Fibroblast of skin of back (primary cell): ENCODE measurements at places on chromosomes 3 and 15.
A peak's percentile ranks its signal among the peaks of the same experiment; 100 is the strongest.

GRCh38 chr3:53552730-53553129 is 58.3 kb downstream of the CACNA1D start:
- DNase-seq, result no peak

- DNase-seq, result peak; percentile 66
Observed at GRCh38 chr3:20040548-20041196, 426 bp downstream of the KAT2B start.

- peak; percentile 44 for DNase-seq
Observed at GRCh38 chr3:153145454-153145853, 16.6 kb upstream of the RAP2B start.

DNA sequence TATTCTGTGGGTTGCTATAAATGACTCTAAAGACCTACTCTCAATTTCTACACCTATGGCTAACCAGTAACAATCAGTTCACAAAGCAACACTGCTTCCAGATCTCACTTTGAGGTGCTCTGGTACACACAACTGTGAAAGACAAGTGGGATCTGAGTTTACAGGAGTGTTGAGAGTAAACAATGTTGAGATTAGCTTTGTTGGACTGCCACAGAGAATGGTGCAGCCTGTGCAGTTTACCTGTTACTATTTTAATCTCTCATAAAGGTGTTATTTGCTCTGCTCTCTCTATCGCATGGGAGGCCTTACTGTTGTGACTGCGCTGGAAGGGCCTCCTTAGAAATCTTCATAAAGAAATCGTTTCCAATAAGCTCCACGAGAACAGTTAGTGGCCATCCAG is 112.0 kb downstream of the SOX2 start:
- no peak for DNase-seq

- DNase-seq, result peak; percentile 88
Observed at GRCh38 chr15:74396445-74397238, 29.2 kb upstream of the CYP11A1 start.

- no peak for DNase-seq
Observed at GRCh38 chr15:99343881-99344551, 92.7 kb downstream of the LRRC28 start.

GRCh38 chr15:87609474-87609873 is 647.1 kb downstream of the NTRK3 start:
- DNase-seq, result peak; percentile 86

- no peak for DNase-seq
Observed at GRCh38 chr3:44989636-44990373, 13.8 kb downstream of the EXOSC7 start.

DNA sequence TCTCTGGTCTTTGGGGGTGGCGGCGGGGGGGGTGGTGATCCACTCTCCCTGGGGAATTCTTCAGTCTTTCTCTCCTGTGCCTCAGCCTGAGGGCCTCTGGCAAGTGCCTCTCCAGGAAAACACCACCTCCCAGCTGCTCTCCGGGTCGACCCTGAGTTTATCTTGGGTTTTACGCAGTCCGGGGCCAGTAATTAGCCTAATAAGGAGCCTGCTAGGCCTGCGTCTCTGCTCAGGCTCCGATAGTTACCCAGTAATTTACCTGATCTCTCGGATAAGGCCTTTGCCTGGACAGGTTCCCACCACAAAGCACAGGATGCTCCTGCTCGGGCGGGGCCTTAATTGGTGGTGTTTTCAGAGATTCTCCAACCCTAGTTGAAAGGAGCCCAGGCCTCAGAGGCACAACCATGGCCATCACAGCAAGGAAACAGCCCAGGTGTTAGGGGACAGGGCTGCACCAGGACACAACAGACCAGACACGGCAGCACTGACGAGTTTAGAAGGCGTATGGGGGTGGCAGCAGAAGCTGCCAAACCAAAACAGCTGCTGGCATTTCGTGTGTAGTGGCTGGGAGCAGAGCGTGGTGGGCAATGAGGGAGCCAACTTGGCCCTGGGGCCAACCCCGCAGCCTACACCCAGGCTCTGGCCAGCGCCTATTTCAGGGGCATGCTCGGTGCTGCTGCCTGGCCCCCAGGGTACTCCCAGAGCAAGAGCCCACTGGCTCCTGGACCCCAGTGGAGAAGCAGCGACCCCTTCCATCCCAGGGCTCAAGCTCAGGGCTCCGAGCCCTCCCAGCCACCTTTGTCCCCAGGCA is 71.4 kb downstream of the KLF13 start:
- DNase-seq, result no peak

DNA sequence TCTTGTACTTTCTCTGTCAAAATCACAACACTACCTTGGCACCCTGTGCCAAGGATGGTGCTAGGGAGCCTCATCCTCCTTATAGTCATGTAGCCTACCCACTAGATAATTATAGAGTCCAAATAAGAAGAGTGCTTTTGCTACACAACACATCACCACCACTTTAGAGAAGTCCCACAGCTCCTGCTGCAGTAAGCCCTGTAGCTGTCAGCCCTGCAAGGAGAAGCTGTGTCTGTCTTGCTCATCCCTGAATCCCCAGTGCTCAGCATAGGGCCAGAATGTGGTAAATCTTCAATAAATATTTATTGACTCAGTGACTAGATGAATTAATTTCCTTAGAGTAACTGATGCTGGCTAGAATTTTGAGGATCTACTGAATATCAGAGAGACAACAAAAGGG is 190.8 kb downstream of the ZNF621 start:
- no peak for DNase-seq

GRCh38 chr15:23073890-23074646 is 34.7 kb upstream of the TUBGCP5 start:
- no peak for DNase-seq

GRCh38 chr3:182389071-182389815 is 404.1 kb upstream of the ATP11B start:
- no peak for DNase-seq

DNA sequence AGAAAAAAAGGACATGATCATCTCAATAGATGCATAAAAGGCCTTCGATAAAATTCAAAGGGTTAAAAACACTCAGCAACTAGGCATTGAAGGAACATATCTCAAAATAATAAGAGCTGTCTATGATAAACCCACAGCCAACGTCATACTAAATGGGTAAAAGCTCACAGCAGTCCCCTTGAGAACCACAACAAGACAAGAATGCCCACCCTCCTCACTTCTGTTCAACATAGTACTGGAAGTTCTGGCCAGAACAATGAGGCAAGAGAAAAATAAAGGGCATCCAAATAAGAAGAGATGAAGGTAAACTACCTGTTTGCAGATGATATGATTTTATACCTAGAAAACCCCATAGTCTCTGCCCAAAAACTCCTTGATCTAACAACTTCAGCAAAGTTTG is 619.7 kb upstream of the LMCD1 start:
- no peak for DNase-seq

DNA sequence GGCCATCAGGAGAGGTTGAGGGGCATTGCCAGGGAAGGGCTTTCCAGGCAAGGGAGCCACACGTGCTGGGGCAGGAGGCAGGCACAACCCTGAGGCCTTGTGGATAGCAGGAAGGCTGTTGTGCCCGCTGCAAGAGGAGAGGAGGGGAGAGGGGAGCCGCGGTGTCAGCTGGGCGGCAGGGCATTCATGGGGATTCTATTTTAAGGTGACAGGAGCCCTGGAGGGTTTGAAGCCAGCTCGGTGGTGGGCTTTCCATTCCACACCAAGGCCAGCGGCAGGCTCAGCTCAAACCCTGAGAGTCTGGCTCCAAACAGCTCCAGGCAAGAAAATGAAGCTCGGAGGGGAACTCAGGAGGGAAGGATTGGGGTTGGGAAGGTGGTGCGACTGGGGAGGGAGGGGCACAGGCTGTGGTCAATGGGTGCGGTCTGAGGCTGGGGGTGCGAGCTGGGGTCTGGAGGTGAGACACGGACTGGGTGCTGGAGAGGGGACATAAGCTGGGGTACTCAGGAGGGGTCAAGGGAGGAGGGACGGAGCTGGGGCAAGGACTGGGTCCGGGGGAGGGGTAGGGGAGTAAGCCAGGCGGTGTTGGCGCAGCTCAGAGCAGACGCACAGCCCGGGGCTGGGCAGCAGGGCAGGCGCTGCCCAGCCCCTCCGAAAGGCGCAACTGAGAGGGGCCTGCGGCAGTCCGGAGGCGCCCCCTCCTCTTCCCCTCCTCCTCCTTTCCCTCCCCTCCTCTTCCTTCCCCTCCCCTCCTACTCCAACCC is 43.4 kb downstream of the TPRA1 start:
- DNase-seq, result no peak
